A549 (cell line): ENCODE measurements at places on chromosomes 3 and 15.

DNA sequence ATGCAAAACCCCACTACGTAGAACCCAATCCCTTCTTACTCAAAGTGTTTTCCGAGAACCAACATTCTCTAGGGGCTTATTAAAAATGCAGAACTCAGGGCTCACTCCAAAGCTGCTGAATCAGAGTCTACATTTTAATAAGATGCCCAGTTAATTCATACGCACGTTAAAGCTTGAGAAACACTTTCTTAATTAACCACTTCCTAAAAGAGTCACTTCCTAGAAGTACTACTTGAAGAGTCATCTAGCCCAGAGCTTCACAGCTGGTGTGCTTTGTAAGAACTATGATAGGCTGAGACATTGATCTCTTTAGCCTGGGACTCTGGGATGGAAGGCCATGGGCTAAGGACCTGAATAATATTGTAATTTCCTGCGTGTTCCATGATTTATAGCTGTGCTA is 9.0 kb downstream of the COL6A5 start:
- DNase-seq = no peak

DNA sequence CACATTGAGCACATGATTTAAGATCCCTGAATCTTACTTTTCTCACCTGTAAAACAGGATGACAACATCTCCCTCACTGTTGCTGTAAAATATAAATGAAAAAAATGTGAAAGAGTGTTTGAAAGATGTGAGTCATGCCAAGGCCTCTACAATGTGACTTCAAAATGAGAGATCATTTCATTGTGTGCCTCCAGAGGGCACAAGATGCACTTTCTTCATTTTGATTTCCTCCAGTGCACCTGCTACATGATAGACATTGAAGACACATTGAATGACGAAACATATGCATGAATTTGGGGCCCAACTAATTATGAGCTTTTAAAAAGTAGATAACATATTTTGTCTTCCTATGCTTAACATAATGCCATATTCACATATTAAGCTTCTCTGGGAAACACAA is 170.3 kb downstream of the MOBP start:
- DNase-seq = peak; percentile 62

- no peak for DNase-seq
These were observed 23.9 kb upstream of the XIRP1 start for GRCh38 chr3:39216176-39216790.

DNA sequence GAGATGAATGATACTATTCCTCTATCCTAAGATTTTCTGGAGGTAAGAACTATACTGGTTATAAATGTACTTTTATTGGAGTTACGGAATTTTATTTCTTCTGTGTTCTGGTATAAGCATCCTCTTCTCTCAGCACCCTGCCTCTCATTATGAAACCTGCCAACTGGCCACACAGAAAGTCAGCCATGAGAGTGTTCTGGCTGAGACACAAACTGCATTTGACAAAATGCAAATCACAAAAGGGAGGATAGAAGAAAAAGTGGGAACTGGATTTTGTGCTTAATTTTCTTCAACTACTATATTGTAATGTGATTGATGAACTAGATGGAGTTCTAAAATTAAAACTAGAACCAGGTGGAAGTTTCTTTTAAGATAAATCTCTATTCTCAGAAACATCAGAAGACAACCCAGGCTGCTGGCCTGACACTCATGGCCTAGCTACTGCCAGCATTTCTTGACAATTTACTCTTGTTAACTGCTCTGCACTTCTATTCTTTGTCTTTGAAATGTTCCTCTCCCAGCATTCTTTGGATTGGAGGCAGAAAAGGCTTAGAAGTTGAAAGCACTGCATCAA is 143.1 kb downstream of the WDR76 start:
- no peak for DNase-seq

DNA sequence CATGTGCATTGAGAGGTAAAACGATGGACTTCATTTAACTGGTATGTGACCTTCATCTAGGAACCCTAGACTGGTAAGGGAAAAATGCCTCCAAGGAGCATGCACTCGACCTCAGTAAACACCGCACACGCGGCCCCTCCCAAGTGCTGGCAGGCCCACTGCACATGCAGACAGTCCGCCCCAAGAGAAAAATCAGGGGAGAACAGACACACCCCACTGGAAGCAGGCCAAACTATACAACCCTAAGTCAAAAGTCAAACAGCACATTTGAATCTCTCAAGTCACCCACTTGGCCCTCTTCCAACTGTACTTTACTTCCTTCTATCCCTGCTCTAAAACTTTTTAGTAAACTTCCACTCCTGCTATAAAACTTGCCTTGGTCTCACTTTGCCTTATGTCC is 250.1 kb upstream of the HES1 start:
- DNase-seq = no peak

- no peak for DNase-seq
These were observed 504.9 kb downstream of the NLGN1 start for GRCh38 chr3:173902401-173902800.

GRCh38 chr3:13852638-13853009 is 27.2 kb downstream of the WNT7A start:
- DNase-seq = no peak
